ENCODE measurements at places on chromosomes 3 and 15.

DNA sequence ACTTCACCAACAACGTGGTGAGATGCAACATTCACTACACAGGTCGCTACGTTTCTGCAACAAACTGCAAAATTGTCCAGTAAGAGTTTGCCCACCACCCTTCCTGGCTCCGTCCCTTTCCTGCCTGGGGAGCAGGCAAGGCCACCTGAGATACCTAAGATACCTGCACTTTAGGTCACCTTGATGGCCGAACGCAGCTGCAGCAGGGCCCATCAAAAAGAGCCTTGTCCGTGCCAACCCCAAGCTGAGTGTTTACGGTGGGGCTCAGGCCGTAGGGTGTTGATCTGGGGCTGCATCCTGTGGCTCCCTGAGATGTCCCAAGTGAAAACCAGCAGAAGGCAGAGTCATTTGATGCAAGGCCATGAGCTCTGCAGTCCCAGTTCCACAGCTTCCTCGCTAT is 23.2 kb downstream of the LOXL1 start:
- no peak for DNase-seq

DNA sequence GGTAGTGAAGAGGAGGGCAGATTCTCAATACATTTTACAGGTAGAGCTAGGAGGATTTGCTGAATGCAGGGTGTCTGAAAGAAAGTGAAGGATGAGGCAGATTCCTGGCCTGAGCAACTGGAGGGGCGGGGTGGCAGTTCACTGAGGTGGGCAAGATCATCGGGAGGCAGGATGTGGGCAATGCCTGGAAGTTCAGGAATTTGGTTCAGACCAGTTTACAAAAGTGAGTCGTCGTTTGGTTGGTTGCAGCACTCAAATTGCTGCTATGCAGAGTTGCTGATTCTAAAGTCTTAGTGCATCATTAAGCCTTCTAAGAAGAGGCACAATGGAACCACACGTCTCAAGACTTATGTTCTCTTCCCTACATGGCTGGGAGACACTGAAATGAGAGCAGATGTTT is 134.0 kb downstream of the MFSD1 start:
- DNase-seq = no peak

GRCh38 chr3:61820306-61820992 is 259.1 kb downstream of the PTPRG start:
- DNase-seq = no peak

DNA sequence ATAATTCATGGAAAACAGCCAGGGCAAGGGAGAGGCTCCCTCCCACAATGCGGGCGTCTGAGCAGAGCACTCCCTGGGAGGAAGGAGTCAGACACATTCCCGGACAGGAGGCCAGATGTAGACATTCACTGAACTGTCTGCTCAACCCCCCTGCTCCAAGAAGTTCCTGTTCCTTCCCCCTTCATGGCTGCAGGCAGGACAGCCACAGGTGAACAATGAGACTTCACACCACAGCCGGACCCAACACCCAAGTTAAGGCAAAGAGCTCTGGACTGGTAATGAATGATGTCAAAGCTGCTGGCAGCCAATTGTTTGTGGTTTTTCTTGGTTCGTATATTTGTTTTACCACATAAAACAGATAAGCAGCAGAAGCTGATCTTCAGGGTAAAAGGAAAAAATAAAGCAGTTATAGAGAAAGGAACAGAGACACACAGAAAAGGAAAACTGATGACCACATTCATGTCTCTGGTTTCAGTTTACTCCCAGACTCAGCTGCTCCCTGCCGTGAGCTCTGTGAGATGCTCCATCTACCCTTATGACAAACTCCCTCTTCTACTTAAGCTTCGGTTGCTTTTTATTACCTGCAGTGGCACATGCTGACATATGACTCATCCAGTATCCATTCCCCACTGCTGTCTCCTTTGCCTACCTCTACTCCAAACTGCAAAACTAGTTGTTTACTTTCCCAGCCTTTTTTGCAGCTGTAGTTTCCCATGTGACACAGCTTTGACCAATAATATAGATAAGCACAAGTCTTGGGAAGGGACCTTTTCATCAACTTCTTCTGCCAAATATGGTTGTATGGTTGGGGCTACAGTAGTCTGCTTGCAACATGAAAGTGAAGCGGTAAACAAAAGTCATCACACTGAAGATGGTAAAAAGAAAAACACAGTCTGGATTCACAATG is 33.1 kb downstream of the DZIP1L start:
- DNase-seq = no peak

- no peak for DNase-seq
Measured at GRCh38 chr15:22240403-22240802, 160.1 kb downstream of the OR4M2 start.

GRCh38 chr15:39281094-39281493 is 299.8 kb upstream of the THBS1 start:
- DNase-seq = no peak

- no peak for DNase-seq
Measured at GRCh38 chr3:21839592-21839991, 88.6 kb upstream of the ZNF385D start.

- no peak for DNase-seq
Measured at GRCh38 chr3:13343601-13344000, 76.5 kb downstream of the NUP210 start.

DNA sequence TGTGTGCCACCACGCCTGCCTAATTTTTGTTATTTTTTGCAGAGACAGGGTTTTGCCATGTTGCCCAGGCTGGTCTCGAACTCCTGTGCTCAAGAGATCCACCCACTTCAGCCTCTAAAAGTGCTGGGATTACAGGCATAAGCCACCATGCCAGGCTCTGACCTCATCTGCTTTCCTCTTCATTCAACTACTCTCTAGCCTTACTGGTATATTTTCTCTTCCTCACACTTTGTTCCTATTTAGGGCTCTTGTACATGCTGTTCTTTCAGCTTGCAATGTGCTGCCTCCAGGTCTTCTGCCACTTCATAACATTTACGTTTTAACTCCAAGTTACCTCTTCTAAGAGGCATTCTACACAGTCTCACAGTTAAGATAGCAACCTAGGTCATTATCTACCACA is 34.9 kb downstream of the PIK3CB start:
- DNase-seq = no peak

DNA sequence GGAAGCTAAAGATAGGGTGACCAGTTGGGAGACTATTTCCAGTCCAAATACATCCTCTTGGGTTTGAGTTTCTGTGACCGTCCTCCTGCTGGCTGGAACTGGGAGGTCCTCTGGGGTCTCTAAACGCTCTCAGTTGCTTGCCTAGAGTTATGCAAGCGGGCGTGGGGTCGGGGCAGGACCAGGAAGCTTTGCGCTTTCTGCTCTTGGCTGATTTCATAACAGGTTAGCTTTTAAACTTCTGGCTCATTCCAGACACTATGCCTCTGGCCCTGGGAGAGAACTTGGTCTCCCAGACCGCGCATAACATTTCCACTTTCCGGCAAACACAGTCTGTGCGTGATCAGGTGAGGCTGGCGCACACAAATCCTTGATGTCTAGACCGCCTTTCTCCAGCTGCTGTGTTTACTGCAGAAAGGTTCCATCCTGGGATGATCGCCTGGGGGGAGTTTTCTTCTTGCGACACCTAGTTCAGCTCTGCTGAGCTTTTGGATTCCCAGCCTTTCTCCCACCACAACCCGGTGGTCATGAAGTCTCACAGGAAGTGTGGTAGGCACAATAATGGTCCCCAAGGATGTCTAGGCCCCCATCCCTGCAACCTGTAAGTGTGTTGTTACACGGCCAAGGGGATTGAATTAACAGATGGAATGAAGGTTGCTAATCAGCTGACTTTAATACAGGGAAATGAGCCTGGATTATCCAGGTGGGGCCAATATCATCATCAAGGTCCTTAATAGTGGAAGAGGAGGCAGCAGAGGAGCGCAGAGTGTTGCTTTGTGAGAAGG is 23.6 kb upstream of the CGNL1 start:
- DNase-seq = no peak

- DNase-seq = no peak
Measured at GRCh38 chr3:85487375-85487774, 528.6 kb downstream of the CADM2 start.

DNA sequence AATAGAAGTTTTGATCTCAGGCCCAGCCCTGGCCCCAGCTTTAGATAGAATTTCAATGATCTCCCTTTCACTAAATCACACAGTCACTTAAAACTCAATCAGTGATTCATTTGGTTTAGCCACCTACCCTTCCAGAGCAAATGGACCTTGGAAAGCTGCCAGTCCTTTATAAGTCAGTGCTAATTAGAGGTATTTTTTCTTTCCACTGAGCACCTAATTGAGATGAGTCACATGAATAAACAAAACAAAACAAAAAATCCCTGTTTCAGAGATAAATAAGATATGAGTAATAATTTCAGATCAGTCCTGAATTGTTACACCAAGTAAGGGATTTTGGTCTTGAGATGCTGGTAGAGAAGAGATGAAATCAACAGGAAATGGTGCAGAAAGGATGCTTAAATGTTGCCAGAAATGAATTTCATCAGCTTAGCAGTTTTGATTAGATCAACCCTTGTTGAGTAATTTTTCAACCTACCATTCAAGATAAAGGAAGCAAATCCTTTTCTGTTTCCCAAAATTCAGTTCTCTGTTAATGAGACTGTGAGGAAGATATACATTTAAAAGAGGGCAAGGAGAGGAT is 352.0 kb upstream of the COL8A1 start:
- DNase-seq = no peak

GRCh38 chr3:126367316-126367805 is 10.2 kb upstream of the KLF15 start:
- no peak for DNase-seq

- no peak for DNase-seq
Measured at GRCh38 chr15:83288381-83288801, 3.9 kb upstream of the BNC1 start.

Measured in left forelimb (tissue), 1 donor.